D341Med (cell line): ENCODE measurements at places on chromosomes 12 and 14.
A peak's percentile ranks its signal among the peaks of the same experiment; 100 is the strongest.

GRCh38 chr12:3049611-3050249 lies 27.4 kb upstream of the TSPAN9 start:
- DNase-seq: no peak

- no peak for DNase-seq
Measured at GRCh38 chr14:75911883-75912282, 69.9 kb downstream of the TGFB3 start.

DNA sequence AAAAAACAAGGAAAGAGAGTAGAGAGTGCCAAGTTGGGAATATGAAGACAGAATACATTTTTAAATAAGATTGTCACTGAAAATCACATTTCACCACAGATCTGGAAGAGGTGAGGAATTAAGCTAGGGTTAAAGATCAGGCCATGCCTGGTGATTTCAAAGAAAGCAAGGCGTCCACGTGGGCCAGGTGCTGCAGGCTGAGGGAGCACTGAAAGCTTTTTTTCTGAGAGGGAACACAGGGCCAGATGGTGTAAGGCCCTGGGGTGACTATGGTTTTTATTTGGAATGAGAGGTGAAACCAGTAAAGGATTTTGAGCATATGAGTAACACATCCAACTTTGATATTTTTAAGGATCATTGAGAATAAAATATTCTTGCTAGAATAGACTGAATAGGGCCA lies 20.9 kb downstream of the SYT1 start:
- peak; percentile 31 for DNase-seq

GRCh38 chr14:39218171-39218769 lies 15.4 kb upstream of the MIA2 start:
- no peak for DNase-seq

GRCh38 chr12:52055731-52056711 lies 4.8 kb downstream of the NR4A1 start:
- DNase-seq: no peak

- no peak for DNase-seq
Measured at GRCh38 chr12:68876461-68876860, 56.5 kb downstream of the CPM start.

DNA sequence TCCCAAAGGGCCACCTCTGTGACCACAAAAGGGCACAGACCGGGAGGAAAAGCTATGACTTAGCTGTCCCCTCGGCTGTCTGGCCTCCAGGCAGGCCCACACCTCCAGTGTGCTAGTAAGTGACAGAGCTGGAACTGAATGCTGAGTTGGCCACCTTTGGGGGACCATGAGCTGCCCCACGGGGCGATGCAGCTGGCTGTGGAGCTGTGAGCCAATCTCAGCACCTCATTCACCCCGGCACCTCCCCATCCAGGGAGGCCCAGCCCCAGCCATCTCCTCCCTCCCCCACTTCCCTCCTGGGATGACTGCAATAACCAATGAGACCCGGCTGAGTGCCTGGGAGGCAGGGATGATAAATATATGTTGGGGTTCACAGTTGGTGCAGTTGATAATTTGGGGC lies 12.2 kb upstream of the TESC start:
- no peak for DNase-seq

DNA sequence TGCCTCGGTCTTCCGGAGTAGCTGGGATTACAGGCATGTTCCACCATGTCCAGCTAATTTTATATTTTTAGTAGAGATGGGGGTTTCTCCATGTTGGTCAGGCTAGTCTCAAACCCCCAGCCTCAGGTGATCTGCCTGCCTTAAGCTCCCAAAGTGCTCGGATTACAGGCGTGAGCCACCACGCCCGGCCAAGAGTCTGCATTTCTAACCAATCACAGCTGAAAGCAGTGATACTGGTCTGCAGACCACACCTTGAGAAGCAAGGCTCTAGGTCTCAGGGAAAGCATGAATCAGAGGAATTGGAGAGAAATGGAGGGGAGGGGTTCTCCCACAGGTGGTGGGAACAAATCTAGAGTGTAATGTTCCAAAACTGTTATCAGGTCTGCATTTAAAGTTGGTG lies 55.2 kb upstream of the TMEM263 start:
- DNase-seq: no peak

- DNase-seq: no peak
Measured at GRCh38 chr14:38209572-38210557, 2.2 kb downstream of the SSTR1 start.

DNA sequence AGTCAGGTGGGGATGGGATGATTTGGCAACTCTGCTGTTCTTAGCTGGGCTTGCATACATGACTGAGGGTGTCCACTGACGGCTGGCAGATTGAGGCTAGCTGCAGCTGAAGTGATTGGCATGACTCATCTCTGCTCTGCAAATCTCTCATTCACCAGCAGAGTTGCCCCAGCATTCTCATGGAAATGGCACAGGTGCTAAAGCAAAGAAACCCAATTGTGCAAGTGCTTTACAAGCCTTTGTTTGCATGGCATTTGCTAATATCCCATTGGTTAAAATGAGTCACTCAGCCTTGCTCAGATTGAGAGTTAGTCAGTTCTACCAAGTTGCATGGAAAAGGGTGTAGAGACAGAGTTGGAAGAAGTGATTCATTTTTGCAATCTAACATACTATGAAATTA lies 389.7 kb upstream of the FAR2 start:
- DNase-seq: no peak

- DNase-seq: no peak
Measured at GRCh38 chr14:39673270-39673711, 241.1 kb upstream of the FBXO33 start.

DNA sequence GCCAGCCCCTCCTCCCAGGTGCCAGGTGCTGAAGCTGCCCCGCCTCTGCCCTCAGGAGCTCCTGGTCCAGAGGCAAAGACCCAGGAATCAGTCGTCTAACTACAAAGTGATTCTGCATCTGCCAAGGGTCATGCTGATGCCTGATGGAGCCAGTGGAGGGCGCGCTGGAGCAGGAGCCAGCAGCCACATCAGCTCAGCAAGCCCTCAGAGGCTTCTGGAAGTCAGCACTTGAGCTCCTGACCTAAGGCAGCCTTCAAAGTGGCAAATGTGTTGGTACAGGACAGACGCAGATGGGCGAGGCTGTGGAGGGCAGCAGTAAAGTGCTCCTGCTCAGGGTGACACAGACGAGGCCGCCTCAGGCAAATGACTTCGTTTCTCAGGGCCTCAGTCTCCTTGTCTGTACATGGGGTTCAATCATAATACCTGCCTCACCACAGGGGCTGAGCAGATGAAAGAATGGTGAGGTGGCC lies 10.9 kb downstream of the C12orf43 start:
- DNase-seq: peak; percentile 73

DNA sequence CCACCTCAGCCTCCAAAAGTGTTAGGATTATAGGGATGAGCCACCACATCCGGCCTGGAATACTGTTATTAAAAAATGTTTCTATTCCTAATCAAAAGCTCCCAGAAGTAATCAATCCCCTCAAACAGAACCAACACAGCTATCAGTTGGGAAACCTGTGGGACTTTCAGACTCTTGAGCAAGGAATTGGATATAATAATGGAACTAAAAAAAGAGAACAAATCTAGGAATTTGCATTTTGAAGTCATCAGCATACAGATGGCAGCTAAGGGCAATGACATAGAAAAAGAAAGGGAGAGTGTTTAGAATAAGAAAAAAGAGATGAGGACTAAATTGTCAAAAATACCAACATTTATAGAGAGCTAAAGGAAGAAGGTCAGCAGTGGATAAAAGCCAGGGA lies 54.7 kb upstream of the AMN1 start:
- no peak for DNase-seq

- DNase-seq: no peak
Measured at GRCh38 chr14:90866833-90867232, 50.6 kb upstream of the TTC7B start.

DNA sequence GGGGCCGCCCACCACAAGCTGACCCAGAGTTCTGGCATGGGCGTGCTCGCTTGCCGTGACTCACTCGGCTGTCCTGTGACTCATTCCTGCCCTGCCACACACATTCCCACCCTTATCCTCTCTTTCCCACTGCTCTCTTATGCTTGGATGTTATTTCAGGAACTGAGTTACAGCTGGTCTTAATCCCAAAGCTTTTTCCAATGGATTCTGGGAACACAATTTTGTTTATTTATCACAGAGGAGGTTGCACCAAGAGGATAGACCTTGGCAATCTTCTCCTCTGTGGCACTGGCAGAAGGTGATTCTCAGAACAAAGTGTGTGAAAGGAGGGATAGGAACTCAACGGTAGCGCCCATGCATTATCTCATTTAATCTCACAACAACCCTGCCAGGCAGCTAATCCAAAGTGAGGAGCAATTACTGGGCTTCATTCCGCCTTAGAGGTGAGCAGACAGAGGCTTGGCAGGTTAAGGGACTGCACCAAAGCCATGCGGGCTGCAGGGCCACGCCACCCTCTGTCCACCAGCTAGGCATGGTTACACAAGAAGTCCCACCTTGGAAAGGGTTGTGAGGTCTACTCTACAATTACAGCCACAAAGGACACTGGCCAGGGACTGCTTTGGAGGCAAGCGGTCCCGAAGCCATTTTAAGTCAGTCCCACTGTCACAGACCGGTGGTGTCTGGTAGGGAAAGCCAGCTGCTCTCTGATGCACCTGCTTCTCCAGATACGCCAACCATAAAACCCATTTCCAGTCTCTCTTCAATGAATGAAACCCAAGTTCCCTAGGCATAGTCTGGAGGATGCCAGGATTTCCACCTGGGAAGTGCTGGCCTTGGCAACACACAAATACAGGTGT lies 32.9 kb downstream of the SYNE3 start:
- no peak for DNase-seq

DNA sequence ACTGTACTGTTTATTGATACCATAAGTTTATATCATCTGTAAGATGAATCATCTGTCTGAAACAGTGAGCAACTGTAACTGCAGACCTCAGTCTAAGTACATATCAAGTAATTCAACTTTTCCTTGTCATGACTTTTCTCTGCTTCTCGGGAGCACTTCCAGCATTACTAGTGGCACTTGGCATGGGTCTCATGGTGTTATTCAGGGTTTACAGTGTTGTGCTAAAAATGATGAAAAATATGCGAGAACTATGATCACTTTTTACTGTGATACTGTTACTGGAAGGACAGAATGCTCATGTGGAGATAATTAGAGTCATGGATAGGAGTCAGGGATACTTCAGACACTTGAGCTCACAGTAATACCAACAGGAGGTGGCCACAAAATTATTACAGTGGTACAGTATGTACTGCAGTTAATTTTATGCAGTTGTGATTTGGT lies 8.3 kb downstream of the KTN1 start:
- no peak for DNase-seq

- DNase-seq: no peak
Measured at GRCh38 chr12:81005606-81006005, 67.9 kb upstream of the LIN7A start.

- no peak for DNase-seq
Measured at GRCh38 chr12:116093915-116094314, 183.6 kb downstream of the MED13L start.

- no peak for DNase-seq
Measured at GRCh38 chr12:103373088-103373523, 122.7 kb downstream of the C12orf42 start.

DNA sequence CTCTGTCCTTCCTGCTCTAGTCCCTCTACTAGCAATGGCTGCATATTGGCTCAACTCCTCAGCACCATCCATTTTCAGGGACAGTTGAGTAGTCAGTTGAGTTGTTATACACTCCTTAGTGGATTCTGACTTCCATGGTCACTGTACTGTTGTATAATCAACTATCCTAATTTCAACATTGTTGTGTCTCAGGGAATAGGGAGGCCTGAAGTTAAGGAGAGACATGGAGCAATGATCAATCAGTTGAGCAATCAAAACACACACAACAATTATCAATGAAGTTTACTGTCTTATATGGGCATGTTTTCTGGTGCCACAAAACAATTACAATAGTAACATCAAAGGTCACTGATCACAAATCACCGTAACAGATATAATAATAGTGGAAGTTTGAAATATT lies 255.9 kb downstream of the KCNC2 start:
- DNase-seq: no peak

DNA sequence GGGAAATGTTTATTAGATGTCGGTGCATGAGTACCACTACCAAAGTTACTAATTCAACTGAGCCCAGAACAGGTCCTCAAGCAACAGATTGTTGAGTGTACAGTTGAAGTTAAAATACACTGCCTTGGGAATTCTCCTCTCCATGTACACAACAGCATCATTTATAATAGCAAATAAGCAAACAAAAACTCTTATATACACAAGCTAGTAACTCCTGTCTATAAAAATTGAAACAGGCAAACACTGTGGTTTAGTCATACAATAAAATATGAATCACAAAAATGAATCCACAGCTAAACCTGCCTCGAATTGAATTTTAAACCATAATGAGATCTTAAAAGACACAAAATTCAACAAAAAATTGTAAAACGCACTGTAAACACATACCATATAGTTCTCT lies 681.1 kb downstream of the C12orf50 start:
- no peak for DNase-seq

GRCh38 chr14:90700933-90701776 lies 115.1 kb downstream of the TTC7B start:
- DNase-seq: no peak

DNA sequence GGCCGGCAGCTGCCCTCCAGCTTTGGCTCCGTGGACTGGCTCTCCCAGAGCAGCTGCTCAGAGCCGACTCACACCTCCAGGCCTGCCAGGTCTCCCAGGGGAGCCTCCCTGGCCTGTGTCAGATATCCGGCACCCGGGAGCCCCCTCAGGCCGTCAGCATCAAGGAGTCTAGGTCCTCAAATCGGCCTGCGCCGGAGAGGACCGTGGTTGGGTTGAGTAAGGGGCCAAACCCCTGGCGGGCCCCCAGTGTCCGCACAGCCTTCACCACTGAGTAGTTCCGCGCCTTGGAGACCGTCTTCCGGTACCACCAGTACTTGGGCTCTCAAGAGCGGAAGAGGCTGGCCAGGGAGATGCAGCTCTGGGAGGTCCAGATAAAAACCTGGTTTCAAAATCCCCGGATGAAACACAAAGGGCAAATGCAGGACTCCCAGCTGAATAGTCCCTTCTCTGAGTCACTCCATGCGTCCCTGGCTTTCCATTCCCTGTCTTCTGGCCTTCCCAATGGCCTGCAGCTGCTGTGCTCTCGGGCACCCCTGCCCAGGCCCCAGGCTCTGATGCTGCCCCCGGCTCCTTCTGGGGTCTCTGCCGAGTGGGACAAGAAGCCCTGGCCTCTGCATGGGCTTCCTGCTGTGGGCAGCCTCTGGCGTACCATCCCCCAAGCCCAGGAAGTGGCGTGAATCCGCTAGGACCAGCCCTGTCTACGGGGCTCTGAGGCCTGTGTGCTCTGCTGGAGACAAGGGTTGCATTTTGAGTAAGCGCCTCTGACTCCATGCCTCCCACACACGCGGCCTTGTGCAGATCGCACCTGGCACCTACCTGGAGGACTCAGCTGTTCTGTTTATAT lies 245.1 kb upstream of the ATXN7L3B start:
- no peak for DNase-seq

- DNase-seq: peak; percentile 12
Measured at GRCh38 chr14:103861413-103862392, 14.3 kb upstream of the PPP1R13B start.
